ENCODE measurements at places on chromosomes 3 and 15.
A peak's percentile ranks its signal among the peaks of the same experiment; 100 is the strongest.

DNA sequence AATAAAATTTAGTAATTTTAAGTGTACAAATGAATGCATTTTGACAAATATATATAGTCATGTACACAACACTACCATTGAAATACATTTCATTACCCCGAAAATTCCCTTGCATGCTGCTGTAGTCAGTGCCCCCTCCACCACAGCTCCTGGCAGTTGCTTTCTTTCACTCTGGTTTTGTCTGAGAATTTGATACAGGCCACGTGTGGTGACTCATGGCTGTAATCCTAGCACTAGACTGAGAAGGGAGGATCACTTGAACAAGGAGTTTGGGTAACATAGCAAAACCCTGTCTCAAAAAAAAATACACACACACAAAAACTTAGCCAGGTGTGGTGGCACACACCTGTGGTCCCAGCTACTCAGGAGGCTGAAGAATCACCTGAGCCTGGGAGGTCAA, 65.4 kb downstream of the TFRC start:
- no peak for DNase-seq

GRCh38 chr3:194946091-194946490, 260.4 kb downstream of the FAM43A start:
- DNase-seq: no peak

DNA sequence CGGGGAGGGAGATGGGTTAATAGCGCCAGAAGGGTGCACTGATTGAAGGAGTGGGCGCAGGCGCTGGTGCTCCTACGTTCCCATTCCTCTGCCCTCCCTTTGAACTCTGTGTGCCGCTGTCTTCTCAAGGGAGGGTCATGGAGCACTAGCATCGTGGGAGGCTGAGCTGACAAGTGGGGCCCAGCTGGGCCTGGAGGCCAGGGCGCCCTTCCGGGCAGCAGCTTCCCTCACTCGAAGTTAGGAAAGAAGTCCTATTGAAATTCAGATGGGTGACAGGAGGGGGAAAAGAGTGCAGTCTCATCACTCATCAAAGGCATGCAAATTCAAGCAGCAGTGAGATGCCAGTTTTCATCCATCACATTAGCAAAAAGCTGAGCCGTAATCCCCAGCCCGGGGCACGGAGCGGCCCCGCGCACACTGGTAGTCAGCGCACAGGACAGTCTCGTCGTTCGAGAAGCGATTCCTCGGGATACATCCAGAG, 128.2 kb downstream of the LRRK1 start:
- no peak for DNase-seq

DNA sequence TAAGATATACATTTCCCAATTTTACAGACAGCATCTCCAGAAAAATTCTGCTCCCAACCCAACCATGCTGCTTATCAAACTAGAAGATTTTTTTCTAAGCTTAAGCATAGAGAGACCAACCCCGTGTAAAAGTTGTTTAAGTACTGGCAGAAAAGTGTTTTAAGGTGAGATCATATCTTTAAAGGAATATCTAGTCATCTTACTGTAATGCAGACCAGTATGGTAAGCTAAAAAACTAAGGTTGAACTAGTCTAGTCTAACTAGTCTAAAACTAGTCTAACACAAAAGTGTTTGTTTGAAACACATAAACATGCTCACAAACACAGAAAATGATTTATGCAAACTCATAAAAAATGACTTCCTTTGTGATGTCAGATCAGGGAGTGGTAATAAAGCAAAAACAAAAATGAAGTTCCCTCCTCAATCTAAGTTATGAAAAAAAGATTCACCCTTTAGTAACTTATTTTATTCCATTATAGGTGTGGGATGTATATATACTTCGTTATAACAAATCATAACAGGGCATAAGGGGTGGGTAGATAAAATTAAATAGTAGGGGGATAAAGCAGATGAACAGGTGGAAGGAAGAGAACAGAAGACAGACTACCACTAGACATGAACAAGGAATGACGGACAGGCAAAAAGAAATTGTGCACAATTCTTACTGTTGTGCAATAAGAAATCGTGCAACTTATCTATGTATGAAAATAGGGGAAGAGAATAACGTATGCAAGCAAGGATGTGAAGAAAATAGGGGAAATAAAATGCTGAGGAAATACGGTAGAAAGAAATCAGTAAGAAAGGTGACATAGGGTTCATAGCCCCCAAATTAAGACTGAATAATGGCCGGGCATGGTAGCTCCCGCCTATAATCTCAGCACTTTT, 10.0 kb downstream of the MYO5A start:
- no peak for DNase-seq

GRCh38 chr15:88580532-88580931, 34.1 kb upstream of the DET1 start:
- DNase-seq: no peak

DNA sequence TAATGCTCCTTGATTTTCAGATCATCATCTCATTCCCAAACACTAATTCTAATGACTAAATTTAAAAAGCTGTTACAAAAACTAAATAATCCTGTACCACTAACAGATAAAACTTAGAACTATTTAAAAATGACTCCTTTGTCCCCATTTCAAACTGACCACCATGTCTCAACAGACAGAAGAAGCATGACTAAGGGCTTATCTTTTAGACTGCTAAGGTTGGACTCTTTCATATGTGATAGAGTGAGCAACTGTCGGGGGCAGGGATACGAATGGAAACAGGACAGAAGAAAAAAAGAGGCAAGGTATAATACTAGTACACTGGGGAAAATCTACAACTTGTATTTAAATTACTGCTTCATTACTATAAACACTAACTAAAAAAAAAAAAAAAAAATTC, 23.3 kb downstream of the SNX4 start:
- no peak for DNase-seq

DNA sequence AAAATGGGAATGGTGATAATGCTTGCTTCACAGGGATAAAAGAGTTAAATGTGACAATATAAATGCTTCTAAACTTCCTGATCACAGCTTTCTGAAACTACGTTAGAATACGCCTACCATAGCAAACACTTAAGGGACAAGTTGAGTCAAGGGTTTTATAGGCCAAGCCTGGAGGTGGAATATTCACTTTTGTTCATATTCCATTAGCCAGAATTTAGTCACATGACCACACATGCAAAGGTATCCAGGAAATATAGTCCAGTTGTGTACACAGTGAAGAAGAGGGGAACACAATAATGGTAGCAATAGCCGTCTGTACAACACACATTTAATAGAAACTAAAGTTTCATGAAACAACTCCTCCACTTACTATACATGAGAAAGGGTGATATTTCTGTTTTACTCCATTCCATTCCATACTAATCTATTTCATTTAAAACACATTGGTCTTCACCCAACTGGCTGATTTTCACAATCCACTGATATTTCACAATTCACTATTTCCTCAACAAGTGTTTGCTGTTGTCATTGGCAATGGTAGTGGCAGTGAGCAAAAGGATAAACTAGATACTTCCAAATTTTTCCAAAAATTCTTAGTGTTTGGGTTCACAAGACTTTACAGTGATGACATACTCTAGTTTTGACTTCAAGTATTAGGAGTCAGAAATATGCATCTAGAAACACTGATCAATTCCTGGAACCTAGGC, 270.9 kb downstream of the ERC2 start:
- no peak for DNase-seq

DNA sequence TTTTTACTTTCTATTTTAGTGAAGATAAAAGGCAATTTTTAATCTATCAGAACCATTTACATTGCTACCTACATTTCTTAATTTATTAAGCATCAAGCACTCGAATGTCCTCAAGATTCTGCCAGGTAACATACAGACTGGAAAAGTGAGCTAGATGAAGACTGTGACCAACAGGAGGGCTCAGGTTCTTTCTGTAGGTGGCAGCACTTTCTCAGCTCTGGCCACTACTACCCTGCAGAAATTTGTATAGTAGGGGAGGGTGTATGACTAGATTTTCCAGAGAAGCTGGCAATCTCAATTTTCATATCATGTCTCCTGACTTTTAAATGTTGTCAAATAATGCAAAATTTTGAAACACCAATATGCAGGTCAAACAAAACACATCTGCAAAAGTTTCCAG, 165.0 kb upstream of the SUCLG2 start:
- DNase-seq: no peak

DNA sequence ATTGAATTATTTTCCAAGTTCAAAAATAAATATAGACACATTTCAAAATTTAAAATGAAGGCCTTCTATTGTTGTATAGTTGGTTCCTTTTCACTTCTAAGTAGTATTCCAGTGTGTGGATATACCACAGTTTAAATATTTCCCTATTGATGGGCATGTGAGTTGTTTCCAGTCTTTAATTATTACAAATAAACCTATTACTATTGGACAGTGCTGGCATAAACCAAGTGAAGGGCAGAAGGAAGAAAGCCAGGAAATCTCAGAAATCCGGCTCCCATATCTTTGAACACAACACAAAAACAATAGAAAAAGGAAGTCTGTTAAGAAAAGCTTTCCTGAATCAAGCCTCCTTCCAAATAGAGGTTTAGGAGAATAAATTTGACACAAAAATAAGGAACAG, 26.1 kb downstream of the GOLGB1 start:
- DNase-seq: no peak

GRCh38 chr3:23324745-23325144, 121.6 kb downstream of the UBE2E2 start:
- DNase-seq: no peak

- DNase-seq: no peak
These were observed 7.9 kb downstream of the RPL32 start for GRCh38 chr3:12833222-12834161.

DNA sequence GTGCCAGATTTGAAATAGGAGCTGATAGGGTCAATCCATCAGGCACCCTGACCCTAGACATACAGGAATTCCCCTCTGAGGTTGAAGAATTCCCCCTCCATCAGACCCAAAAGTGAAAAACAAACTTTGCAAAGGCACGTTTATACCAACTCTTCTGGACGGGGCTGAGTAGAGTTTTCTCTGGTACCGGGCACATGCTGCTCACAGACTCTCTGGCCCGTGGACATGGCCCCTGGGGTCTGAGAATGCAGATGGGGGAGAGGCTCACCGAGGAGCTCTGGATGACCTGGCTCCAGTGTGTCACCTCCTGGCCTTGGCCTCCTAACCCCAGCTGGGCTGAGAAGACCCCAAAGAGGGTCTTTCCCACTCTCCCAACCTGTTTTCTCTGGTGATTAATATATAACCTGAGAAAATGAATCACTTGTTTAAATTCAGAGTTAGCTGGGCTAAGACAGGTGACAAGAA, 11.2 kb upstream of the LIPC start:
- DNase-seq: no peak

- DNase-seq: no peak
These were observed 191.2 kb upstream of the SOX14 start for GRCh38 chr3:137572931-137573330.

DNA sequence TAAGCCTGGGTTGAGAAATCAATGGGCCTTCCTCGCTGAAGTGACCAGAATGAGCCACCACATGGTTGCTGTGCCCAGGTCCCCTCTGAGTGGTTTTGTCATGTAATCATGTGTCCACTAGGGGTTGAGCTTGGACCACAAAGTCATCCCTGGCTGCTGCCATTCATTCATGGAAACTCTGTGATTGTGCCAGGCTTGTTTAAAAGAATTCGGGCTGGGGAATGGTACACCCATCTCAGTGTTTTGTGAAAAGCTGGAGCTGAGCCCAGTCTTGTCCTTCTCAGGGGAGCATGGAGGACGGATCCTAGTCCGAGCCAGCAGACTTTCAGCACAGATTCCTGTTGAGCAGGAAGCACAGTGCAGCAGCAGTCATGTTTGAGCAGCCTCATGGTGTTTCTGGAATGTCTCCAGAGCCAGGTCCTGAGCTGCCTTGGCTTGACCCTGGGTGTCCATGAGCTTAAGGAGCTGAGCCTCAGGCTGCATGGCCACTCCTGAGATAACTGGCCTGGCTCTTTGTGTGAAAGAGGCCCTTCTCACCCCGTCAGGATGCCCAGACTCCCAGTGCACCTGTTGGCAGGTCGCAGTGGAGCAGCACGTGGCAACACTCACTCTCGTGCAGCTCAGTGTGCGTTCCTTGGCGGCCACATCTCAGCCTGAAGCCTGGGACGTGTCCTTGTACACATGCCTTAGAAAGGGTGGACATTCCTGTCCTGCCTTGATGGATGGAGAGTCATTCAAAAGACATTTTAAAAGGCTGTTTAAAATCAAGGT, 260.3 kb upstream of the TPM1 start:
- peak; percentile 57 for DNase-seq

GRCh38 chr3:56751056-56751707, 50.6 kb downstream of the ARHGEF3 start:
- DNase-seq: no peak

GRCh38 chr3:132283916-132284405, 33.2 kb upstream of the ACP3 start:
- no peak for DNase-seq

DNA sequence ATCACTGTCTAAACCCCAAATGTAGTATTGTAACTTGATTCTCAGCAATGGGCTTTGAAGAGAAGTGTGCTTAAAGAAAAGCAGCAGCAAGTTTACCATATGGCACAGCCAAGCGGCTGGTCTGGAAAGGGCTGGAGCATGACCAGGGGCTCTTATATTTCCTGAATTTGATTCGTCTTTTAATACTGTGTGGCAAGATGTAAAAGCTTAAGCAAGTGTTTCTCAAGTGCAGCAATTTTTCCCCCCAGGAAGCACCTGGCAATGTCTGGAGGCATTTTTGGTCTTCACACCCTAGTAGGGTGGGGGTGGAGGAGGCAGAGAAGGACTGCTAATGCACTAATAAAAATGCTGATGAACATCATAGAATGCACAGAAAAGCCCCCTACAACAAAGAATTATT, 397.9 kb downstream of the NTRK3 start:
- DNase-seq: no peak

DNA sequence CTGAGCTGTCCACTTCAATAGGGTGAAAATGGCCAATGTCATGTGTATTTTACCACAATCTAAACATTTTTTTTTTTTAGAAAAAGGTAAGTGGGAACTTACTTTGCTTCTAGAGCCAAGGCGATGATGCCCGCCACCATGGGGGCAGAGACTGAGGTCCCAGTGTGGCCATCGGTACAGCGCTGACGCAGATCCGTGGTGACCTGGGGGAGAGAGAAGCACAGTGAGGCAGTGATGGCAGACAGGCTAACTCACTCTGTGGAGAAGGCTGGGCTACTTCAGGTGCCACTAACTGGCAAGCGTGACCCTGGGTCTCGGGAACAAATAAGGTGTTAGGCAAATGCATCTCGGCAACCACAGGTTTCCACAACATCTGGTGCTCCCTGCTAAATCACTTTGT, 94.3 kb upstream of the SNRPA1 start:
- no peak for DNase-seq

DNA sequence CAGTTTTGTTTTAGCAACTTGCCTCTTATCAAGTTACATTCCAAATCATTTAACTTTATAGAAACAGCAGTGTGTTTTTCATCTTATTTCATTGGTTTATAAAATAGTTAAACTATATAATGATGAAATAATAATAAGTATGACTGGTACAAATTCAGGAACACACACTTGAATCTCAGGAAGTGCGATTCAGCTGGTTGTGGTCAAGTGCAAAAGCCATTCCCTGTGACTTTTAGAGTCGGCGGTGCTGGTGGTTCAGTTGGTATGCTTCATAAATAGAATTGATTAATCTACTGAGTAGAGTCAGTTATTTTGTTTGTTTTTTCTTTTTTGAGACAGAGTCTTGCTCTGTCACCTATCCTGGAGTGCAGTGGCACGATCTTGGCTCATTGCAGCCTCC, 22.7 kb downstream of the SACM1L start:
- DNase-seq: no peak
